ENCODE measurements at places on chromosomes 3 and 15.
A peak's percentile ranks its signal among the peaks of the same experiment; 100 is the strongest.

DNA sequence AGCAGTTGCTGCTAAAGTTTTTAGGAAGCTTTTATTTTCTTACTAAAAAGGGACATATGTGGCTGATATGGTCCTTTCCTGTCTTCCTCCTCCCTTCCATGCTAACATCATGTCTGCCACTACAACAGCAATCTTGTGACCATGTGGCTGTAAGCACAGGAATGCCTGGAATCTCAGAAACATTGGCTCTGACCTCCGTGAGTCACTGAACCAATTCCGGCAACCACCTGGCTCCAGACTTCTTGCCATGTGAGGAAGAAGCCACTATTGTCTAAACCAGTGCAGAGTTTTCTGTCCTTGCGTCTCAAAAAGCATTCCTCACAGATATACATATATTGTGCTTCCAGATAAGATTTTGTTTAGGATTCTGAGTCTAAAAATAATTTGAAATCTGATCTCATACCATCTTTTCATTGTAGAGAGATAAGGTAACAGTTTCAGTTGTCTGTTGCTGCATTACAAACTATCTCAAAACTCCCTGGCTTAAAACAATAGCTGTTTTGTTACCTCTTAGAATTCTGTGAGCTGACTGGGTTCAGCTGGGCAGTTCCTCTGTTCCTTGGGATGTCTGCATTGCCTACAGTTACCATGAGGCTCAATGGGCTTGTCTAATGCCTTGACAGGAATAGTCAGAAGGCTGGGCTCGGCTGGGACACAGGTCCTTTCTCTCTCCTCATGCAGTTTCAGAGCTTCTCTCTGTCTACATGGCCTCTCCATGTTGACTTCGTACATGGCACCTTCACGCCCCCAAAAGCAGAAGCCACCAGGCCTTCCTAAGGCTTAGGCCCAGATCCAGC lies 77.3 kb upstream of the MAGI1 start:
- peak; percentile 58 for DNase-seq

GRCh38 chr15:101162701-101163483 lies 89.0 kb downstream of the CHSY1 start:
- peak; percentile 43 for DNase-seq

DNA sequence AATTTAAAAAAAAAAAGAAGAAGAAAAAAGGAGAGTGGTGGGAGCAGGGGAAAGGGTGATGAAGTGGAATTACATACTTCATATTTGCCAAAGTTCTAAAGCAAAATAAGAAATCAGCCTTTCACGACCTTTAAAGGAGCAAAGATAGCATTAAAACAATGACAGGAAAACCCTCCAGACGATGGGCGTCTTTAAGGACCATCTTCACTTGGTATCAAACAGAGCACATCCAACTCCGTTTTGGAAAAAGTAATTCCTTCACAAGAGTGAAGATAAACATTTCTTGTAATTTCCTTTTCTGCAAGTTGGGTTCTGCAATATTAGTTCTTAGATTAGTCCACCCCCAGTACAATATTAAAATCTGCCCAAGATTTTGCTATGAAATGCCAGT lies 32.8 kb downstream of the FRMD4B start:
- no peak for DNase-seq

- peak; percentile 12 for DNase-seq
Measured at GRCh38 chr3:174243171-174243570, 616.0 kb upstream of the NAALADL2 start.

- no peak for DNase-seq
Measured at GRCh38 chr3:100072326-100073048, 41.8 kb downstream of the FILIP1L start.

DNA sequence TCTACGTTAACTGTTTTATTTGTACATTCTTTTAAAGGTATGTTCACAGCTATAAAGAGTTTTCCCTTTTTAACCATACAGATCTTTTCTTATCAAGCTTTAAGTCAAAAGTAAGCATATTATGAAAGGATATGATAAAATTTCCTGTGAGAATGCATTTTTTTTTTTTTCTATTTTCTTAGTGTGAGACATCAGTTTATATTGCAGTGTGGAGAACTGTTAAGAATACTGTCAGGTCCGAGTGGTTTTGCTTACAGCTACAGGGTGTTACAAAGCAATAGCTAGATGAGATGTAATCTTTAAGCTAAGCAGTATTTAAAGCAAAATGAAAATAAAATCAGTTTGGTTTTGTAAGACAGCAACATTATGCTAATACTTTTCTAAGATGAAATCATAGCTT lies 133.2 kb downstream of the SLC25A26 start:
- no peak for DNase-seq

GRCh38 chr15:27223179-27223578 lies 252.2 kb downstream of the GABRG3 start:
- DNase-seq, result no peak

- DNase-seq, result no peak
Measured at GRCh38 chr3:149523512-149524299, 49.2 kb downstream of the TM4SF4 start.

- peak; percentile 80 for DNase-seq
Measured at GRCh38 chr3:51637941-51638471, 33.0 kb upstream of the TEX264 start.

GRCh38 chr15:80379693-80380092 lies 24.5 kb upstream of the ARNT2 start:
- DNase-seq, result no peak

DNA sequence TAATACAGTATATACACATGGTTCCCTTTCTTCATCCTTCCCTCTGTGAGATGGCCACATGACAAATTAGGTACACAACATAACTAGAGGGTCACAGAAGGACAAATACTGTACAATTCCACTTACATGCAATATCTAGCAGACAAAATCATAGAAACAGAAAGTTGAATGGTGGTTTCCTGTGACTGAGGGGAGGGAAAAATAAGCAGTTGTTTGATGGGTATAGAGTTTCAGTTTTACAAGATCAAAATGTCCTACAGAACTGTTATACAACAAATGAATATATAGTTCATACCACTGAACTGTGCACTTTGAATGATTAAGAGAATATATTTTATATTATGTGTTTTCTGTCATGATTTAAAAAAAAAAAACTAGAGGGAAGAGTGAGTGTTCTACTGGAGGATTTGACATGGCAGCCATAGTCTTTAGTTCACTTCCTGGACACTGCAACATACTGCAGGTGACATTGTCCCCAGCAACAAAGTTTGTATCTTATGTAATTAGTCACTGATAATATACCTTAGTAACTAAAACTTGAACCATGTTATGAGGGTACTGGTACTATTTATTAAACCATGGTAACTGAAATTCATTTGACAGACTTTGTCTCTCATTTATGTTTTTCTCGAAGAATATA lies 37.2 kb downstream of the CCDC54 start:
- DNase-seq, result no peak

- DNase-seq, result peak; percentile 43
Measured at GRCh38 chr3:124639406-124640237, 90.6 kb upstream of the UMPS start.

DNA sequence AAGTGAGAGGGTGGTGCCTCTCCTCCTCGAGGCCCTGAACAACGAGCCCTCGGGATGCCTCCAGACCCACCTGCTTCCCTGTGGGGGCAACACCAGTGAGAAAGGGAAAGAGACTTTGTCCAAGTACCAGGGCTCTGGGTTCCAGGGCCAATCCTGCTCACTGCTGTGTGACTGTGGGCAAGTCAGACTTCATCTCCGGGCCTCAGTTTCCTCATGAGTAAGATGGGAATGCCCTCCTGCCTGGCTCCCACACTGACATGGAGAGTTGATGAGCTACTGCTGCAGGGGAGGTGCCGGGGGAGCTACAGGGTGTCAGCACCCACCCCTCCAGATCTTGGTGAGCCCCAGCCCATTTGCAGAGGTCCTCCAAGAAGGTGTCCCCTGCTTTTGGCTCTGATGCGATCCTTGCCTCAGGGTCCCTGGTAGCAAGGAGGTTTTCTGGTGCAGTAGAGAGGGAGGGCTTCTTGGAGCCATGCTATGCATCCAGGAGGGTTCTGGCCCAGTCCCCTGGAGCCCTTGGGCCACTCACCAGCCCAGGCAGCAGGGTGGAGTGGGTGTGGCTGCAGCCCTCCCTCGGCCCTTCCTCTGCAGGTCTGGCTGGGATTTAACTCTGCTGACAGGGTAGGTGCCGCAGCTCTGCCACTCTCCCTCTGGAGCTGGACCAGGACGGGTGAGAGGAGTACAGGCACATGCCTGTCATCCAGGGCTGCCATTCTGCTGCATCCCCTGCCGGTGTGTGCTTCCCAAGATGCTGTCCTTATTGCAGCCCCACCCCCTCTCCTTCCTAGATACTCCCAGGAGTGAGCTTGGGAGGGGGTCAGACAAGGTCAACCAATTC lies 26.9 kb downstream of the LOXL1 start:
- no peak for DNase-seq

GRCh38 chr15:60340207-60340921 lies 57.4 kb downstream of the ANXA2 start:
- no peak for DNase-seq

- no peak for DNase-seq
Measured at GRCh38 chr3:139597947-139598346, 58.4 kb upstream of the RBP1 start.

DNA sequence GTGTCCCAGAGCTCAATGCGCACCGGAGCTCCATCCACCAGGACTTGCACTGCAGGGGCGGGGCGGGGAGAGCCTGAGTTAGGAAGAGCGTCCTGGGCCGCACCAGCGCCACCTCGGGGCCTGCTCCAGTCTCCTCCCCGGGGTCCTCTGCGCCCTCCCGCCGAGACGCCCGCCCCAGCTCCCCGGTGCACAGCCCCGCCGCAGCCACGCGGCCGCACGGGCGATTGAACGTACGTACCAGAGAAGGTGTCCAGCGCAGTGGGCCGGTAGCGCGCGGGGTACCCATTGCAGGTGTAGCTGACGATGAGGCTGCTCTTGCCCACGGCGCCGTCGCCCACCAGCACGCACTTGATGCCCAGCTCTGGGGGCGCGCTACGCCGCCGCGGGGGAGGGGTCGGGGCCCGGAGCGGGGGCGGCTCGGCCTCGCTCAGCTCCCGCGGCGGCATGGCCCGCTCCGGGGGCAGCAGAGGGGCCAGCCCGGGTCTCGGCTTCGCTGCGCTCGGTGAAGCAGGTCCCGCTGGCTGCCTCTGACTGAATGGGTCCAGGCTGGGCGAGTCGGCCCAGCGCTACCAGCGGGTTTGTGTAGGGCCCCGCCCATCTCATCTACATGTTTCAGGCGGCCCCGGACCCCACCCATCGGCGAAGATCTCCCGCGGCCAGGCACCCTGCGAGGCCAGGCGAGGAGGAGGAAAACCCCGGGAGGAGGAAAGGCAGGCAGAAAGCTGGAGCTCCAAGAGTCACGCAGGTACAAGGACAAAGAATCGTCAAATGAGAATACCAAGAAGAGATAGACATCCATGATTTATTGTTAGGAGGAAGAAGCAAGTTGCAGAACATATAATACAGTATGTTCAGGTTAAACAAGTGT lies at the start of gene RHOV:
RHOV (minus strand) TSS at position 541 of the 868 bp plus-strand sequence; CDS start at position 446, 95 bp downstream.
- peak; percentile 88 for DNase-seq

DNA sequence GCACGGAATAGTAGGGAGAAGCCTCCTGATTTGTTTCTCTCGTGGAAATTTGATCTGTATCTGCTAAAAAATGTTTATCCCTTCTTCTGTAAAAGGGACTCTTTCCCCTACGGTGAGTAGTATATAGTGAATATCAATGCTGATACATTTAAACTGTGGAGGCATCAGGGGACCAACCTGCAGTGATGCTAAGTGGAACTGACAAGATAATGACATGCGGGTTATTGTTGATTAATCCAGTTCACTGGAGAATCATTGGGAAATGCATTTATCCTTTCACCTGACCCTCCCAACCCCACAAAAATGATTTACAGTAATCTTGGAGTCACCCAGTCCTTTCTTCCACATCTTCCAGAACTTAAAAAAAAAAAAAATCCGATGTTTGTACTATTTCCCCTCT lies 264.8 kb downstream of the PTPRG start:
- no peak for DNase-seq

DNA sequence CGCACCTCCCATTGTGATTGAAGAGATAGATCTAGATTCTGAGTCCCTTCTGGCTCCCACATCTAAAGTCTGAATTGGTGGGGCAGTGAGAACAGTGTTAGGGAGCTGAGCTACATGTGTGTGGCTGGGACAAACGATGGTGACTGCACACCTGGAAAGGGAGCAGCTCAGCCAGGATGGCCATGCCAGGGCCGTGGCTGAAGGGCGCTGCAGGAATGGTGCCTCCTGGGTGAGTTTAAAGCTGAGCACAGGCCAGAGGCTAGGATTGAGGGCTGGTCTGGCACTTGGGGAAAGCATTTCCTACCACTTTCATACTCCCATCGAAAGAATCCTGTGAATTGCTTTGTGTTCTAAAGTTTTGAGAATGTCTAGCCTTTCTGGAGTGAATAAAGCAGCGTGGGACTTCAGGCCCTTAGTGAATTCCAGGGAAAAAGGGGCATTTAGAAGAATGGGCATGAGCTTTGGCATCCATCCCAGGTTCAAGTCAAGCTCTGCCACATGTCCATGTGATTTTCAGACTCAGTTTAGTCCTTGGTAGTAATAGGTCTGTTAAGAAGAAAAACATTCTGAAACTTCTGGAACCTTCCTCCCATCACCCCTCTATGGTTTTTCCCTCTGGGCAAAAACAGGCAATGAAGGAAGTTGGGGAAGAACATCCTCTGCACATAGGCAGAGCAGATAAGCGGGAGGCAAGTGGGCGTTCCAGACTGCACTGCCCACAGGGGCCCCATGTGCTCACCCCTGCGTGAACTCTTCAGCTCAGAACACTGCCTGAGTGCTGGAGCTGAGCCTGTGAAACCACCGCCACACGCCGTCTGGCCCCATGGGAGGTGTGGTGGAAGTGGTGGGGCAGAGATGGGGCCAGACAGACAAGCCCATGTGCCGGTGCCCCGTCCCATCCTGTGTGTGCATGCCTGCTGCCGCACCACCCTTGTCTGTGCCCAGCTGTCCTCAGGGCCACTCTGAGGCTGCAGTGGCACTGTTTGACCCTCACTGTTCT lies 12.9 kb upstream of the CPNE9 start:
- DNase-seq, result peak; percentile 30

DNA sequence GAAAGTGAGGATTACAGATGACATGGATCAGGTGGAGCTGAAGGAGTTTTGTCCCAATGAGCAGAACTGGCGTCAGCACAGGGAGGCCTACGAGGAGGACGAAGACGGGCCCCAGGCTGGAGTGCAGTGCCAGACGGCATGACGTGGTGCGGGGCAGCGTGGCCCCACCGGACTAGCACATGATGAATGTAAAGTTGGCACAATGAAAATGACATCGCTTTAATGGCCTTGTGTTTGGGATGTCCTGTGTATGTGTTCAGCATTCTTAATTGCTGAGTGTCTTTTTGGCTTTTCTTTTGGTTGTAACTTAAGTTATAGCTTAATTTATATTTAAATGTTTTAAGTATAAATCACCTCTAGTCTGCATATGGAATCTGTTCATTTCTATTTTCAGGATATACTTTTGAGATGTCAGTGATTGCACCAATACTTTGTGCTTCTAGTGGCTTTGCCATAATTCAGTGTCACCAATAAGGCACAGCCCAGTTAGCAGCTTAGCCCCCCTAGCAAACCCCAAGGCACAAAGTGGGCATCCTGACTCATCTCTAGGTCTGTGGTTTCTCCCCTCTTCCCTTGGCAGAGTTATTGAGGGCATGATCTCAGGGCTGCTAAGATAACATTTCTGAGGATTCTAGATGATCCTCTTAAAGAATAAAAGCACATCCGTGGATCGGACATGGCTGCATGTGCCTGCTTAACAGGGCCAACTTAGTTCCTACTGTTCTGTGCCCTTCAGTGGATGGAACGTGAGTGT lies 16.1 kb downstream of the DNAJA4 start:
- DNase-seq, result no peak

- peak; percentile 89 for DNase-seq
Measured at GRCh38 chr3:181700168-181701087, 11.3 kb upstream of the SOX2 start.

Data from hepatocyte (in vitro differentiated cells).